ENCODE measurements at places on chromosomes 6 and 20.

GRCh38 chr6:147434516-147434915 lies 74.0 kb upstream of the SAMD5 start:
- no peak for DNase-seq

DNA sequence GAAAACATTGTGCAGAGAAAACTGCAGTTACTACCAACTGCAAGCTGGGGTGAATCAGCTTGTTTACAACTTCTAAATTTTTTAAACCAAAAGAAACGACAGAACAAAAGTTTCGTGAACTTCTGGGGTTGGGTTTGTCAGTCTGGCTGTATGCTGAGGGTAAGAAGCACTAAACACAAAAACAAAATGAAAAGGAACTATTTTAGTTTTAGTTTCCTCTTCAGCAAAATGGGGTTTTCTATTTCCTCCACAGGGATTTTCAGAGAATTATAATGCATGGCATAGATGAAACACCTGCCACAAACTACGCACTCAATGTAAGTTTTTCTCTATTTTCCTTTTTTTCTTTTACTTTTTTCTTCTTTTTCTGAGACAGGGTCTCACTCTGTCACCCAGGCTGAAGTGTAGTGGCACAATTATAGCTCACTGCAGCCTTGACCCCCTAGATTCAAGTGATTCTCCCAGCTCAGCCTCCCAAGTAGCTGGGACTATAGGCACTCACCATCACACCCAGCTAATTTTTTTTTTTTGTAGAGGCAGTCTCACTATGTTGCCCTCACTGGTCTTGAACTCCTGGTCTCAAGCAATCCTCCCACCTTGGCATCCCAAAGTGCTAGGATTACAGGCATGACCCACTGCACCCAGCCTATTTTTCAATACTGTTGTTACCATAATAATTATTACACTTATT lies 40.6 kb downstream of the CGA start:
- no peak for DNase-seq

DNA sequence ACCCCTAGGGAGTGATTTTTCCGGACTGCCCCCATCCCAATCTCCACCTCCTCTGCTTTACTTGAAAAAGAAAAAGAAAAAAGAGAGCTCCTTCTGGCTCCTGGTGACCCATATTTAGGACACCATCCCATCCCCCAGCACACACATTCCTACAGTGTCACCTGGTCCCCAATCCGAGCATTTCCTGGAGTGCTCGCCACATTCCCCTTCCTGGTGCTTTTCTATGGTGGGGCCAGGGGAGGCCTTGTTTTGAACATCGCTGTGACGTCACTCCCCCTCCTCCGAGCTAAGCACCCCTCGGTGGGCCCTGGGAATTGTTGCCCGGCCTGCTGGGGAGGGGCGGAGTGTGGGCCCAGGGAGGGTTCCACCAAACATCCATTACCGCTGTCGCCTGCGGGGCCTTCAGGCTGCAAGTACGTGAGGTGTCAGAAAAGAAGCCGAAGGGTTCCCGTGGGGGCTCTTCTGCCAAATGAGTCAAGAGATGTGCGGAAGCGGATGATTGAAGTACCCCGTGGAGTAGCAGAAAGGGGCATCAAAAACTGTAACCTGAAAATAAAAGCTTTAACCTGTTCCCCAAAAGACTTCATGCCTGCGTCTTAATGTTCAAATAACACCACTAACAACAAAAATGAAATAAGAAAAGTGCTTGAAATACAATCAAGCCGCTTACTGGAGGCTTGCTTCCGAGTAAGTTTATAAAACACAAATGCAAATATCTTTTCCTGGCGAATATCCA lies 2.8 kb upstream of the FOXC1 start:
- DNase-seq, result no peak

DNA sequence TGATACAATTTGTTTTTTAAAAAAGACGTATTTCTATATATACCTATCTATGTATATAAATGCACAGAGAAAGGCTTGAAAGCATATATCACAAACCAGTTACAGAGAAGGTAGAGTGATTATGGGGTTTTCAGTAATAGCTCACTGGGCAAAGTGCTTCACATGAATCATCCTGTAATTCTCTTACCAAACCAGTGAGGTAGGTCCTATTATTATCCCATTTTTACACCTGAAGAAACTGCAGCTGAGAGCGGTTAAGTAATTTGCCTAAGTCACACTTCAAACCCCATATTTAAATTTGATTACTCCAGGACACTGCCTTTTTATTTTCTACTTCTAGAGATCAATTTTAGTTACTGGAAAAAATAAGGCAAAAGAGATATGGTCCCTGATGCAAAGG lies 4.4 kb downstream of the GSS start:
- no peak for DNase-seq

GRCh38 chr20:48897305-48898010 lies 24.1 kb upstream of the ARFGEF2 start:
- peak; percentile 66 for DNase-seq

GRCh38 chr6:134816780-134817179 lies 133.1 kb downstream of the ALDH8A1 start:
- no peak for DNase-seq

- no peak for DNase-seq
Observed at GRCh38 chr20:5119143-5119434, 669 bp downstream of the PCNA start.
